ENCODE measurements at places on chromosomes 5 and 9.

DNA sequence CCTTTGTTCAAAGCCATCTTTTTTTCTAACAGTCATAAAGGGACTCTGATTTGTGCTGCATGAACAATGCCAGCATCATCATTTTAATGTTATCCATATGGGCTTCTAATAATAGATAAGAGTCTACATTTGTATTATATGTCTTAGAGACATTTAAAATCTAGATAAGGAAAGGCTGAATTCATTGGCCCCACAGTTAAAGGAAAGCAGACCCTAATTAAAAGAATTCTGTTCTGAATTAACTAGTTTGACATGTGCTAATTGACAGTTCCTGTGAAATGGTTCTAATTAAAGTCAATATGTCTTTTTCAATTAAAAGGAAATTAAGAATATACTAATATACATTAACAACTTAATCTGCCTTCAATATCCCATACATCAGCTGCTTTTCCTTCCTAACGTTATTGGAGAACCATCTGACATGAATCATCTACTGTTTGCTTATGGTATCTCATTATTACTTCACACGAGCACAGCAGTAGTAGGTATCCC, 104.7 kb downstream of the NR2F1-AS1 start:
- no peak for DNase-seq

DNA sequence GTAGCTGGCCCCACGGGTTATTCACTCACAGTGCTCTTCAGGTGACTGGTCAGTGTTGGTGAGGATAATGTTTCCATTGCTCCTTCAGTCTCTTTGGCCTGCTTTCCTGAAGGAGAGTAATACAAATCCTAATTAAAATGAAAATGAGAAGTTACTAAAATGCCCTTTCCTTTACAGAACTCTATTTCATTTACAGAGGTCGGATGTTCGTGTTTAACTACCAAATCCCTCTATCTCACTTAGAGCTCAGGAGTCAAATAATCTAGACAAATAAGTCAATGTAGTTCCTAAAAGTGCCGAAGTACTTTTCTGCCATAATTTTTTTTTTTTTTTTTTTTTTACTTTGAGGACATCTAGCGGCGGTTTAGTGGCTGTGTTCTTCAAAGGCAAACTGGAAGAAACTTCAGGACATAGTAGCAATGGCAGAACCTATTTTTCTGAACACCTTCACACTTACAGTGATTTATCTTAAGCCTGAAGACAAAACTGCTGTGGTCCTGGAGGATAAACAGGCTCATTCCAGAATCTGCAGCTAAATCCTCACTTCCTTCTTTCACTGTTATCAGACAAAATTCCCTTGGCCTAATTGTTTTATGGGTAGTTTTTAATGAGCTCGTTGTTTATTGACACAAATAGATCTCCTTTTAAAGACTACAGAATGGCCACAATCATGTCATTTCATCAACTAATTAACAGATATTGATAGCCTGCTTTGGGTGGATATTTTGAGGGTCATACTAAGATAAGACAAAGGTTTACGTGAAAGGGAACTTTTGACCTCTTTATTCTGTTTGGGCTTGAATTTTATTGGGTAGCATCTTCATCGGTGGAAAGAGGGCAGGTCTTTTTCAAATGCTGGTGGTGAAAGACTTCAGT, 207.6 kb upstream of the DMRTA1 start:
- peak; percentile 15 for DNase-seq

- DNase-seq: no peak
These were observed 102.5 kb downstream of the TLE4 start for GRCh38 chr9:79674052-79674777.

- no peak for DNase-seq
These were observed 176.6 kb downstream of the ZNF462 start for GRCh38 chr9:107039542-107039941.

- no peak for DNase-seq
These were observed 104.4 kb downstream of the EGFLAM start for GRCh38 chr5:38362713-38363112.

- peak; percentile 33 for DNase-seq
These were observed 7.9 kb downstream of the GABRP start for GRCh38 chr5:170791325-170791954.

GRCh38 chr9:1201901-1202300, 151.7 kb downstream of the DMRT2 start:
- no peak for DNase-seq

Data from activated CD4-positive, alpha-beta T cell treated with anti-CD3 and anti-CD28 coated beads, Interleukin-10, Interleukin-2, amounts not matched to agents 100 ng/mL and 50 ng/mL, durations not matched to agents 16 hours and 8 hours (primary cell).